Right ventricle myocardium superior (tissue), 1 donor: ENCODE measurements at places on chromosomes 6 and 20. TPM values are rescaled to one million over a fixed set of nuclear protein-coding genes. Genes with fewer than 3 reads are reported as not detected.

DNA sequence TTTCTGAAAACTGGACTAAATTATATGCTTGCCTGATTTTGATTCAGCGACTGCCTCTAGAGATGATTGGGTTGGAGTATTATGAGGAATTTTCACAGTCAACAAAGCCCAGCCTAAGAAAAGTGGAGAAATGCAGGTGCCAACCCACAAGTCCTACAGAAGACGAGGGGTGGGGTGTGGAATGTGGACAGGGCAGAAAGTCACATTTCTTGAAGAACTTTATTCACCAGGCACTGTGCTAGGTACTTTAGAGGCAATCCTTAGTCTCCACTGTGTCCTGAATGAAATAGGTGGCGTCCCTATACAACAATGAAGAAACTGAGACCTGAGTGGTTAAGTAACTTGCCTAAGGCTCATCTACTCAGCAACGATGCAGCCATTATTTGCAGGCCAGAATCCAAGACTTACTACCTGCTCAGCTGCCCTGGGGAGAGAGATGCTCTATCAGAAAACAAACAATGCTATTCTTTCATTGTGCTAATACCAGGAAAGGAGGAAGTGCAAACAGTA is 106.3 kb downstream of the RNF144B start:
- no peak for DNase-seq

DNA sequence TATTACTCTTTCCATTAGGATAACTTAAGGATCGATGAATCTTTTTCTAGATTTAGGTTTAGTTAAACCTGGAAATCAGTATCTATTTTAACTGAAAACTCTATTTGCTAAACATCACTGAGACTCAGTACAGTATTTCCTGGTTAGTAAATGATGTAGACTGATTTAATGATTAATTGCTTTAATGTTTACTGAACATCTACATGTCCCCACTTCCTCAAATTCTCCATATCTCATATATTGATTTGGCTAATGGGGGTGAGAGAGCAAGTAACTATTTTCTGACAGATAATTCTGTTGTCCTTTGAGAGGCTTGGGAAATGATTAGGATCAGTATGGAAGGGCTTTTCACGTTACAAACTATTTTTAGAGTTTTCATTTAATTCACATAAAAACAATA is 10.3 kb downstream of the MKKS start:
- no peak for DNase-seq

DNA sequence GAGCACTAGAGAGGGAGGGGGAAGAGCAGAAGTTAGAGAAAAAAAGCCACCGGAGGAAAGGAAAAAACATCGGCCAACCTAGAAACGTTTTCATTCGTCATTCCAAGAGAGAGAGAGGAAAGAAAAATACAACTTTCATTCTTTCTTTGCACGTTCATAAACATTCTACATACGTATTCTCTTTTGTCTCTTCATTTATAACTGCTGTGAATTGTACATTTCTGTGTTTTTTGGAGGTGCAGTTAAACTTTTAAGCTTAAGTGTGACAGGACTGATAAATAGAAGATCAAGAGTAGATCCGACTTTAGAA is 2.0 kb downstream of the ID4 start:
- DNase-seq: no peak

- DNase-seq: no peak
Observed at GRCh38 chr6:96836631-96837080, 621 bp downstream of the GPR63 start.

DNA sequence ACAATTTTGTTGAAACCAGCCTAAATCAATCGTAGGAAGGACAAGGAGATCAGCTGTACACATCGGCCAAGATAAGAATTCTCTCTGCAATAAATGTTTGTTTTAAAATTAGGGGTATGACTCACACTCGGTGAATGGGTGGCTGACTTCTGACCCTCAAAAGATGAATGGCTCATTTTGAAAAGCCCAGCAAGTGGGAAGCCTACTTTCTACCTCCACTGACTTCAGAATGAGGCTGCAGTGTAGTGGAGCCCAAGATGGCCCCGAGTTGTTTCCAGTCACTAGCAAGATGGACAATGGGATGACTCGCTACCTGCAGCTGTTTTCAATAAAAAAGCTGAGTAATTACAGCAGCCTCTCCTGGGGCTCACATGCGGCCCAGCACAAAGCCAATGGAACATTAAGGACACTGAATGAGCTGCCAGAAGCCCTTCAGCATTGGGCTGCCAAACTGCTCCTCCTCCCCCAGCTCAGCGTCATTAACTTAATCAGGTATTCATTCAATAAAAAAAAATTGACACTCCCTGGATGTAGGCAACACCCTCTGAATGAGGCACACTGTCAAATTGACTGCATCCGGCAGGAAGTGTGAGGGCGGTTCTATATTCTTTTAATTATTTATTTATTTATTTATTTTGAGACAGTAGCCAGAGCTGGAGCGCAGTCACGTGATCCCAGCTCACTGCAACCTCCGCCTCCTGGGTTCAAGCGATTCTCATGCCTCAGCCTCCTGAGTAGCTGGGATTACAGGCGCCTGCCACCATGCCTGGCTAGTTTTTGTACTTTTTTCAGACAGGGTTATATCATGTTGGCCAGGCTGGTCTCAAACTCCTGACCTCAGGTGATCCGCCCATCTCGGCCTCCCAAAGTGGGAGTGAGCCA is 107.3 kb downstream of the GMPR start:
- DNase-seq: no peak

DNA sequence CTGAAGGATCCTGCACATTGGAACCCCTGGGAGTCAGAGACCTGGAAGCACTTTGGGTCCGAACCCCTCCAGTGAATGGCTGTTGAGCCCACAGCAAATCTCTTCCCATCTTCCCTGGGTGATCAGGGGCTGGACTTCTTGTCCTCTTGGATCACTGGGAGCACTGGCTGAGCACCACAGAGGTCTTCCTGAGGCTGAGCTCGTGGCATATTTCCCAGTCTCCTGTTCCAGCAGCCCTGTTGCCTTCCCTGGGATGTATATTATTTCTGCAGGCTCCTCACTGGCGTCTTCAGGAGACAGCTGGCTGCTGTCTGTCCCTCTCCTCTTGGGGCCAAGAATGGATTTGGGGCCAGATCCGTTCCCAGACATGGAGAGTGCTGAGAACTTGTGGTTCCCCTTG is 43.4 kb downstream of the PTK7 start:
- no peak for DNase-seq

DNA sequence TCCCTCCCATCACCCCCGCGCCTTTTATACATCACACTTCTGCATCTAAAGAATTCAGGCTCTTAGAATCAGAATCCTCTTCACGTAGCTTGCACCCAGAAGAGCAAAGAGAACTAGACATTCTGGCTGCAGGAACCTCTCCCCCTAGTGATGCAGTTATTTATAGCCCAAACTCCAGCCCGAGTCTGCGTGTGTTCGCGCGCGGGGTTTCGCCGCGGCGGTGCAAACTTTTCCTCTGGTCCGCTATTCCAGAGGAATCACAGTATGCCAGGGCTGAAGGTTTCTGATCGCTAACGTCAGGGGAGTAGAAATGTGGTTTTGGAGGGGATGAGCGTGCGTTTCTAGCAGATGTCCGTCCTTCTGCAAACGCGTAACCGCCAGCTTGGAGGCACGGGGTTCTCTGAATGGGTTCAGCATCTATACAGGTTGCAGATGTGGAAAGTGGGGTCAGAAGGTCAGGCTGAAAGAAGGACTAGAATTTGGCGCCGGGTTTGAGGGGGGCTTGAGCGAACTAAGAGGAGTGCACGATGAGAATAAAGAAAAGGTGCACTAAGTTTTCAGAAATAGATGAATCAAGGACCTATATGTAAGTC is 1.8 kb downstream of the EPHA7 start:
- DNase-seq: no peak

- no peak for DNase-seq
Observed at GRCh38 chr6:16380220-16380809, 141.9 kb downstream of the GMPR start.

The SOX18 gene
- 34.3 TPM for total RNA-seq

The C6orf163 gene
- 1.6 TPM for total RNA-seq

The CPNE5 gene
- 10.0 TPM for total RNA-seq

The LY6G6F gene
- total RNA-seq: not detected
